T1000 (cell line): ENCODE measurements at places on chromosomes 3 and 15.
A peak's percentile ranks its signal among the peaks of the same experiment; 100 is the strongest.

DNA sequence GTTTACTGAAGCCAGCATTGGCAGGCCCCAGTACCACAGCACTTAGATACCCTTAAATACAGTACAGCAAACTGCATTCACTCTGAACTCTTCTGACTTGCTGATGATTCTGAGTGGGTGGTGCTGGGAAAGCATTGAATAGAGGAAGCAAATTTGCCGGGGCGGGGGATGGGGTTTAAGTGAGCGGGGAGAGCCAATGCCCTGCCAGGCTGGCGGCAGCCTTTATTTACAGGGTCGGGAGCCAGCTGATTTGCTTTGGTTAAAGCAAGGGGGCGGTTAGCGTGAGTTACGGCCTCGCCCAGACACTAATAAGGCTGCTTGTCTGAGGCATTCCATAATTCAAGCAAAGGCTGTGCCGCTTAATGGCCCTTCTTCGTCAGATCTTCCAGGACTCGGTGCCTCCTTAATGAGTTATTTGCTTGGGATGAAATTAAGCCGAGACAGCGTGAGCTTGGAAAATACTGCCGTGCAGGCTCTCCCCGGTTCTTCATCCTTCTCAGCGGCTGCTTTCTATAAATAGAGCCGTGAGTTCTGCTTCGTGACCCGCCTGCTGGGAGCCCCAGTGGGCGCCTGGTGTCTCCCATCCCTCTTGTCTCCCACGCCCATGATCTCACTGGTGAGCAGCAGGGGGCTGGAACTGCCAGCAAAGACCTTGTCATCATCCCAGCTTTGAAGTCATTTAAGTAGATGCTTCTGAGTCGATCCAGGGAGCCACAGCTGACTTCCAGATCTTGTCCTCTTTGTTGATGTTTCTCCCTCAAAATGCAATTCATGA, 25.8 kb downstream of the SPSB4 start:
- no peak for DNase-seq

DNA sequence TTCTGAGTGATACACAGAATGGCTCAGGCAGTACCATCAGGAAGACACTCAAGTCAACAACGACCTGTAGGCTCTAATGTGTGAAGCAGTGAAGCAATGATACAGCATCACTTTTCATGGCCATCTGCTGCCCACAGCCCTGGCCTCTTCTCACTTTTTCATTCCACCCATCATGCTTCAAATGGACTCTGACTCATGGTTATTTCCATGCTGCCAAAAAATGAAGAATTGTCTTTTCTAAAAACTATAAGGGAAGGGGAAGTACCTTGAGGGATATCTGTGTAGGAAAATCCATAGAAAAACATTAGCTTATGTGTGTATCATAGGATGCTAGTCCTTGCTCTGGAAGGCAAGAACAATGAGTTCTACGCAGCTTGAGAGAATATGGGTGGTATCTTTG, 11.5 kb downstream of the HGD start:
- no peak for DNase-seq

GRCh38 chr3:11643605-11644087, at the start of gene VGLL4:
Gene VGLL4, minus strand, starts transcription at chr3:11643915. Its CDS starts 397 bp downstream, at chr3:11643518.
- peak; percentile 75 for DNase-seq

- no peak for DNase-seq
Measured at GRCh38 chr15:70095408-70096214, 2.1 kb downstream of the TLE3 start.

DNA sequence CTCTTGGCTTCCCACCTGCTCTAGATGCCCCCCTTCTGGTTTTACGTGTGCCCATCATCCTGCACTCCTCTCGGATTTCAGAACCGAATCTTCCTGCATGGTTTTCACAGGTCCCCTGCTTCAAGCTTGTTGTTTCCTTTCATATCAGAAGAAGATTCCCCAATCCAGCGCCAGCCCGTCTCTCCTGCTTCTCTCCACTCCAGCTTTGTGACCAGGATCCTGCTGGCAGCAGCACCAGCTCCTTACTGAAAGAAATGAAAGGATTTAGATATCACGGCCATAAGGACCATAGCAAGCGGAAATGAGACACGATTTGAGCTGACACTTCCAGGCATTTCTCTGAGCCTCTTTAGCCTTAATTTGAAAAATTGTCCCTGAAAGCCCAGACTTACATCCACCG, 180.3 kb upstream of the UBE3A start:
- DNase-seq: no peak

GRCh38 chr15:73873889-73874511, 636 bp downstream of the TBC1D21 start:
- DNase-seq: no peak

GRCh38 chr3:186679151-186679550, 13.3 kb downstream of the HRG start:
- no peak for DNase-seq
